Trophoblast cell (in vitro differentiated cells and primary cell): ENCODE measurements at places on chromosomes 13 and 19.

DNA sequence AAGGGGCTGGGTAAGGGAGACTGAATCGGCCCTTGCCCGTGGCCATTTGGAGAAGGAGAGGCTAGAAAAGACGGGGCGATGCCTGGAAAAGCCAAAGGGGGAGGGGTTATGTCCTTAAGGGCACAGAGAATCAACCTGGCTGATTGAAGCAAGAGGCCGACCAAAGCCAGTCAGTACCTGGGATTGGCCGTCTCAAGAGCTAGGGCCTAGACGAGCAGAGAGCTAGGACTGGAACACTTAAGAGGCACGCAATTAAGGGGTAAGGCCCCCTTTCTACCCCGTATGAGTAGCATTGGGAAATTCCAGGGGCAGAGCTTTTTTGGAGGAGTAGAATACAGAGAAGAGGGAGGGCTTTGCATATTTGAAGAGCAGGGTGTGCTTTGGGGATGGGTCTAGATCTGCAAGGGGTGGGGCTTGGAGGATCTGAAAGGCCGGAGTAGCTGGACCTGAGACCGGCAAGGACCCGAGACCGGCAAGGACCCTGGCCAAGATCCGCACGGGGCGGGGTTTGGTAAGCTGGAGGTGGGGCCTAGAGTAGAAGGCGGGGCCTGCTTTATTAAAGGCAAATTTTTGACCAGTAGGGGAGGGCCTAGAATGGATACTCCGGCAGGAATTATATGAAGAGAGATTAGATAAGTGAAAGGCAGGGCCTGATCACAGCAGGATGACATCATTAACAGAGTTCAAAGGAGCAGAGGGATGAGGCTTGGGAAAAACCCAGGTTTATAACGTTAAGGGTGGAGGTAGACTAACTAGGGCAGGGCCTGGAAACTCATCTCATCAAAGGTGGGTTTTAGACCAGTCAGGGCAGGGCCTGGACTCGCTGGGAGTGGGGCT lies 10.7 kb upstream of the CACNG6 start:
- H3K27ac ChIP-seq, result no peak overlapping the region
- DNase-seq, result no peak
- peaks cover 27% of the 10 kb centered on the region for H3K27me3 ChIP-seq
- peaks cover 9% of the 10 kb centered on the region for H3K4me1 ChIP-seq

GRCh38 chr13:30463787-30464495 lies 1.8 kb downstream of the HMGB1 start:
- H3K4me3 ChIP-seq, result peak overlapping the region; percentile 96
- H3K36me3 ChIP-seq, result peaks cover 5% of the 10 kb centered on the region
- no peaks in the 10 kb centered on the region for H3K4me1 ChIP-seq
- peak; percentile 19 for DNase-seq
- H3K27me3 ChIP-seq, result no peaks in the 10 kb centered on the region

GRCh38 chr13:97798171-97798821 lies 155.2 kb upstream of the IPO5 start:
- H3K4me3 ChIP-seq, result no peak overlapping the region
- H3K27ac ChIP-seq, result no peak overlapping the region
- peak; percentile 7 for DNase-seq
- H3K27me3 ChIP-seq, result no peaks in the 10 kb centered on the region
- H3K36me3 ChIP-seq, result no peaks in the 10 kb centered on the region
- no peaks in the 10 kb centered on the region for H3K4me1 ChIP-seq

- H3K36me3 ChIP-seq, result no peaks in the 10 kb centered on the region
- H3K27me3 ChIP-seq, result no peaks in the 10 kb centered on the region
- no peak overlapping the region for H3K27ac ChIP-seq
- no peak for DNase-seq
These were observed 231.4 kb downstream of the KLF12 start for GRCh38 chr13:73902847-73903246.

DNA sequence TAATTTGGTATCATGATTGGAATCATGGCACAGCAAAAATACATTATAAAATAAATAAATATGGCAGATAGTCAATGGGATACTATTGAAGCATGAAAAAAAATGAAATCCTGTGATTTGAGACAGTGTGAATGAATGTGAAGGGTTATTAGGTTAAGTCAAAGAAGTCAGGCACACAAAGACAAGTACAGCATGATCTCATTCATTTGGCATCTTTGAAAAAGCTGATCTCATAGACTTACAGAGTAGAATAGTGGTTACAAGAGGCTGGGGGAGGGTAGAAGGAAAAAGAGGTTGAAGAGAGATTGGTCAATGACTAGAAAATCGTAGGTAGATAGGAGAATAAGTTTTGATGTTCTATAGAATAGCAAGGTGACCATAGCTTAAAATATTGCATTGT lies 295.1 kb upstream of the SLITRK5 start:
- H3K4me3 ChIP-seq, result no peak overlapping the region
- H3K4me1 ChIP-seq, result no peaks in the 10 kb centered on the region
- no peak overlapping the region for H3K27ac ChIP-seq
- H3K36me3 ChIP-seq, result no peaks in the 10 kb centered on the region
- DNase-seq, result no peak
- no peaks in the 10 kb centered on the region for H3K27me3 ChIP-seq

GRCh38 chr19:41264581-41265394 lies 616 bp downstream of the HNRNPUL1 start:
- H3K36me3 ChIP-seq, result peaks cover 16% of the 10 kb centered on the region
- peak; percentile 23 for DNase-seq
- peak overlapping the region; percentile 92 for H3K4me3 ChIP-seq
- H3K4me1 ChIP-seq, result peaks cover 9% of the 10 kb centered on the region

DNA sequence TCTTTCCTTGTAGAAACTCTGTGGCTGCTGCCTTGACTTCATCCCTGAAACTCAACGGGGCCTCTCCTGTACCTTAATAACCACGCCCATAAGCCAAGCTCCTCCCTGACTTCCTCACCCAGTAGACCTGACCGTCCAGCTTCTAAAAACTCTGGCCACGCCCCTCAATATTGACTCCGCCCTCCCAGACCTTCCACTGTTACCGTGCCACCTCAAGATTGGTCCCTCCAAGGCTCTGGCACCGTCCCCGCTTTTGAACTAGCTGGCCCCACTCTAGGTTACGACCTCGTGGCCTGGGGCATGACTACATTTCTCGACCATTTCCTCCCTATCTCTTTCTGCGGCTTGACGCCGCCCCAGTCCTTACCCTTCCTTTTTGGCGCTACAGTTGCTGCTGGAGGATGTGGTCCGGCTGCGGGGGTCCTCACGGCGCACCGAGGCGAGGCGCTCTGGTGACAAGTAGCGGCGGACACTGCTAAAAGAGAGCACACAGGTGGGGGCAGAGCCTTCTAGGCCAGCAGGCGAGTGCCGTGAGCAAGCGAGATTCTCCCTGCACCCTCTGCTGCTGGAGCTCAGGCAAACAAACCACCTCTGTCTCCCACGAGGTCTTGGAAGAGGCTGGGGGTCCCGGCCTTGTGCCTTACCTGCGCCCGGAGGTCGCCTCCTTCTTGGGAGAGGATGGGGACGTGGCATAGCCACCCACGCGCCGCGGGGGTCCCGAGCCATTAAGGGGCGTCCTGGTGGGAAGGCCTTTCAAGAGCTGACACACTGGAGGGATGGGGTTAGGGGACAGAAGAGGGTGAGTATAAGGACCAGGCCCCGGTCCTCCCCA lies 2.3 kb upstream of the EML2 start:
- peak overlapping the region; percentile 40 for H3K4me3 ChIP-seq
- H3K36me3 ChIP-seq, result no peaks in the 10 kb centered on the region
- peaks cover 31% of the 10 kb centered on the region for H3K4me1 ChIP-seq
- peaks cover 9% of the 10 kb centered on the region for H3K27me3 ChIP-seq

DNA sequence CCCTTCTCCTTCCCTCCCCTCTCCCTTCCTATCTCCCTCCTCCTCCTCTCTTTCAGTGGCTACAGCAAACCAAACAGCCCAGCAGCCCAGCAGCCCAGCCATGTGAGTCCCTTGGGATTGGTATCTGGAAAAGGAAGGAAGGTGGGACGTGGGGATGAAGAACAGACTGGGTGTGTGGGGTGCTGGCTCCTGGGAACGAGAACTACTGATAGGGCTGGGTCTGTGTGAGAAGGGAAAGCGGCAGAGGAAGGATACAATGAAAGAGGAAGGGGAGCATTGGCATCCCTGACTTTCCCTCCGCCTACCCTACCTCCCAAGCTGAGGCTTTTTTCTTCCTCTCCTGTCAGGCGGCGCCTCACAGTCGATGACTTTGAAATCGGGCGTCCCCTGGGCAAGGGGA lies 863 bp downstream of the AURKC start:
- H3K36me3 ChIP-seq, result no peaks in the 10 kb centered on the region
- no peak overlapping the region for H3K4me3 ChIP-seq
- H3K27ac ChIP-seq, result no peak overlapping the region

- H3K27me3 ChIP-seq, result no peaks in the 10 kb centered on the region
- no peak overlapping the region for H3K4me3 ChIP-seq
- no peak overlapping the region for H3K27ac ChIP-seq
These were observed 4.3 kb upstream of the ZNF610 start for GRCh38 chr19:52331757-52332156.

- H3K27me3 ChIP-seq, result no peaks in the 10 kb centered on the region
- no peak overlapping the region for H3K27ac ChIP-seq
- H3K4me1 ChIP-seq, result no peaks in the 10 kb centered on the region
These were observed 2604.5 kb upstream of the PCDH20 start for GRCh38 chr13:64020126-64020525.

DNA sequence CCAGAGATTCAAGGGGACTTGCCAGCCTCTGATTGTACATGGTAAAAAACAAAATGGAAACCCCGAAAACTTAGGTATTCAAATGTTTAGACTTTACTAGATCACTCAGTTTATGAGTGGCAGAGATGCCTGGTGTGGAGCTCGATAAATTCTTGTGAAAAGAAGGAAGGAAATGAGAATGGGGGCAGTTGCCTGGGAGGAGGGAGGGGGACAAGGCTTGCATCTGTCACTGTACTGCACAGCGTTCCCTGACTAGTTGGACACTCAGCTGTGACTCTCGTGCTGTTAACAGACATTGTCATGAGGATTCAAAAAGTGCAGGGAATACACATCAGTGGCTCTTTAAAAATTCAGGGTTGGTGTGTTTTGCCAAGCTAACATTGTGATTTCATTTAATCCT lies 232.9 kb downstream of the ZIC5 start:
- no peak for DNase-seq
- no peak overlapping the region for H3K27ac ChIP-seq
- H3K27me3 ChIP-seq, result no peaks in the 10 kb centered on the region
- no peaks in the 10 kb centered on the region for H3K4me1 ChIP-seq

DNA sequence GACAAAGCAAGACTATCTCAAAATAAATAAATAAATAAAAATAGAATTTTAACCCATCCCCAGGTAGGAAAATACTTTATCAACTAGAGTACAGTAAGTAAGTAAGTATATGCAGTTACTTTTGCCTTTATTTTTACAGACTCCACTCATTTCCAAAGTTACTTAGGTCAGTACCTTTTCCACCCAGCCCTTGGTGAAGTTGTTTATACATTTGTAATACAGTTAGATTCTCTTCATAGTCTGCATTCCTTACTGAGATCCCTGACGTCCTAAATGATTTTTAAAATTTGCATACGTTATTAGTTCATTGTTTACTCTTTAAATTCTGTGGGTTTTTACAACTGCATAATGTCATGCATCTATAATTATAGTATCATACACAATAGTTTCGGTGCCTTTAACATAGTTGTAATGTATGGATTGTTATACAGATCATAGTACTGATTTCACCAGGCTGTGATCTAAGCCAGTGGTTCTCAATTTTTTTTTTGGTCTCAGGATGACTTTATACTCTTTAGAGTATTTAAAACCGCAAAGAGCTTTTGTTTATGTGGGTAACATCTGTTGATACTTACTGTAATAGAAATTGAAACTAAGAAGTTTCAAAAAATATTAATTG lies 10.4 kb downstream of the SETDB2 start:
- no peaks in the 10 kb centered on the region for H3K4me1 ChIP-seq

DNA sequence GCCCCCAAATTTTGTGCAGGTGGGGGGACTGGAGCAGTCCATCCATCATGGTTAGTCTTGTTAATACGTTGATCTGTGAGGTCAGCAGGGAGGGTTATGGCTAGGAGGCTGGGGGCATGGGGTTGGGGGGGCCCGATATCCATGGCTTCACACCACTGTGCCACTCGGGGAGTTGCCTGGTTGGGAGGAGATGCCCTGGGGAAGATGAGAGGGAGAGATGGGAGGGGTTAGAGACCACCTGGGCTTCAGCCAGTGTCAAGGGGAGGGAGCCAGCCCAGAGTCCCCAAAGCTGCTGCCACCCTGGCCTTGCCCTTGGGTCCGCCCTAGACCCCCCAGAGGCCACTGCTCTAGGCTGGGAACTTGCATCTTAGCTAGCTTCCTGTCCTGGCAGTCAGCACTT lies 1.8 kb upstream of the DMPK start:
- no peaks in the 10 kb centered on the region for H3K27me3 ChIP-seq
- no peak overlapping the region for H3K4me3 ChIP-seq
- peaks cover 43% of the 10 kb centered on the region for H3K36me3 ChIP-seq
- no peak for DNase-seq

DNA sequence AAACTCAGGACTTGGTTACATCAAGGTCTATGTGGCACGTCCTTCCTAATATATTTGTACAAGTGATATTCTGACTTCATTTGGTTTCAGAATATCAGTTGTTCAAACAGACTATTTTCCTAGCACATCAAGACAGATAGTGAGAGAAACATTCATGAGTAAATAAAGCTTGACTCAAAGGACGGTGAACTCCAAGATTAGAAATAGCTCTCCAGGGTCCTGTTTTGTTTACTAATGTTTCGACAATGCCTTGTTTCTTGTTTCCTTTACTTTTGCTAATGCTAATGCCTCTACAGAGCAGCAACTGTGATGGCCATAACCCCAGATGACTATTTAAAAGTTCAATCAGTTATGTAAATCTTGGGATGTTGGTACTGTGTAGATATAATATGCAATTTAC lies 313.9 kb downstream of the KLF12 start:
- no peaks in the 10 kb centered on the region for H3K27me3 ChIP-seq
- H3K27ac ChIP-seq, result no peak overlapping the region
- no peak for DNase-seq
- H3K4me3 ChIP-seq, result no peak overlapping the region
- no peaks in the 10 kb centered on the region for H3K36me3 ChIP-seq
